ENCODE measurements at places on chromosomes 13 and 19. TPM values are rescaled to one million over a fixed set of nuclear protein-coding genes. Genes with fewer than 3 reads are reported as not detected.

- no peak overlapping the region for H3K27ac ChIP-seq
- no peak for DNase-seq
- no peak overlapping the region for H3K4me3 ChIP-seq
- no peaks in the 10 kb centered on the region for H3K27me3 ChIP-seq
- H3K4me1 ChIP-seq, result no peaks in the 10 kb centered on the region
These were observed 33.5 kb downstream of the DOT1L start for GRCh38 chr19:2197270-2197669.

DNA sequence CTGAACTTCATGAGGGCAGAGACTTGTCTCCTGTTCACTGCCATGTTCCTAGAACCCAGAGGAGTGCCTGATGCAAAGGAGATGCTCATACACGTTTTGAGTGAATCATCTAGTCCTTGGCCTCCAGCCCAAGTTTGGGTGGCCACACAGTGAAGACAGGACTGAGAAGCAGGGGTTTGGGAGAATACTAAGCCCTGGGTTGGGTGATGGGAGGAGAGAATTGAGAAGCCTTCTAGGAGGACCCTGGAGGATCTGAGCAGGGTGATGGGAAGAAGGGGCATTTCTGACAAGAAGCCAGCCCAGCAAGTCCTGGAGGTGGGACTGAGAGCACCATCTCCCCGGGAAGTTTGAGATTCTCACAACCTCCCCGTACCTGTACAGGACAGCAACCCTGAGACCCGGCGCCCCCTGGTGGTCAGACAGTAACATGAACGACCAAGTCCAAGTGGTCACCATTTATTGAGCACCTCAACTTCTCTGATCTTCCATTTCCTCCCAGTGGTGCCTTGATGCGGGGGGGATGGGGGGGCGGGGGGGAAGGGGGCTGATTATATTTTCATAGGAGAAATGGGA is 11.0 kb downstream of the CTU1 start:
- no peak overlapping the region for H3K4me3 ChIP-seq
- no peaks in the 10 kb centered on the region for H3K27me3 ChIP-seq
- DNase-seq, result peak; percentile 72
- no peaks in the 10 kb centered on the region for H3K4me1 ChIP-seq
- H3K27ac ChIP-seq, result no peak overlapping the region
- H3K36me3 ChIP-seq, result no peaks in the 10 kb centered on the region

ZNF345 gene
- total RNA-seq, result 5.5 TPM

DNASE2 gene
- total RNA-seq, result 23.8 TPM

ZNF829 gene
- 5.0 TPM for total RNA-seq

CEACAM16 gene
- not detected for total RNA-seq

DNA sequence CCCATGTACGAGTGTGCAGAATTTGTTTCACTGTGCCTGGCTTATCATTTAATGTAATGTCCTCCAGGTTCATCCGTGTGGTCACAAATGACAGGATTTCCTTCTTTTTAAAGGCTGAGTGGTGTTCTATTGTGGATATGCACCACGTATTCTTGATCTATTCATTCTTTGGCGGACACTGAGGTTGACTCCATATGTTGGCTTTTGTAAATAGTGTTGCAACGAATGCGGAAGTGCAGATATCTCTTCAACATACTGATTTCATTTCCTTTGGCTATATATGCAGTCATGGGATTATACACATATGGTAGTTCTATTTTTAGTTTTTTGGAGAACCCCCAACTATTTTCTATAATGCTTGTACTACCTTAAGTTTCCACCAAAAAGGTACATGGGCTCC is 13.0 kb downstream of the OR7A5 start:
- H3K27me3 ChIP-seq, result no peaks in the 10 kb centered on the region
- H3K36me3 ChIP-seq, result no peaks in the 10 kb centered on the region
- no peak overlapping the region for H3K4me3 ChIP-seq

DNA sequence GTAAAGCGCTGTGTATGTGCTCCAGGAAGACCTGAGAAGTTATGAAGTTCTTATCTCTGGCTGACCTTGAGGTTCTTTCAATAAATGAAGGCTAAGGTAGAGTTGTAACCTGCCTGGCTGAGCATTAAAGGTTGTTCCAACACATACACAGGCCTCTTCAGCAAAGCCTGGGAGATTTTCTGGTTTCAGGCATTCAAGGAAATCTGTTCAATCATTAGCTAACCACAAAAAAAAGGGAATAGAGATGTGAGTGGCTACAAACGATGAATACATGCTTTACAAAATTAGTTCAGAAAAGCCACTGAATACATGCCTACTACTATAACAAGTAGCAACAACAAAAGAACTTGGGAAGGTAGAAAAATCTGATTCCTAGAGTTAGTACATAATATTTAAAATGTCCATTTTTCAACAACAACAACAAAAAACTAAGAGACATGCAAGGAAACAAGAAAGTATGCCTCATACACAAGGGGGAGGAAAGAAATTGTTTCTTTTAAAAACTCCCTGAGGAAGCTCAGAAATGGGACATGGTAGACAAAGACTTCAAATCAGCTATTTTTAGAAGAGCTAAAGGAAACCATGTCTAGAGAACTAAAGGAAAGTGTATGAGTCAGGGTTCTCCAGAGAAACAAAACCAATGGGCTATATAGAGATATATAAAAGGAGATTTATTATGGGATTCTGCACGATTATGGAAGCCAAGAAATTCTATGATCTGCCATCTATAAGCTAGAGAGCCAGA is 191.5 kb upstream of the IPO5 start:
- no peak overlapping the region for H3K4me3 ChIP-seq
- no peak for DNase-seq
- H3K27me3 ChIP-seq, result no peaks in the 10 kb centered on the region
- H3K4me1 ChIP-seq, result no peaks in the 10 kb centered on the region
- H3K36me3 ChIP-seq, result no peaks in the 10 kb centered on the region

LGALS14 gene
- total RNA-seq, result not detected

ZNF763 gene
- total RNA-seq, result 0.77 TPM

DNA sequence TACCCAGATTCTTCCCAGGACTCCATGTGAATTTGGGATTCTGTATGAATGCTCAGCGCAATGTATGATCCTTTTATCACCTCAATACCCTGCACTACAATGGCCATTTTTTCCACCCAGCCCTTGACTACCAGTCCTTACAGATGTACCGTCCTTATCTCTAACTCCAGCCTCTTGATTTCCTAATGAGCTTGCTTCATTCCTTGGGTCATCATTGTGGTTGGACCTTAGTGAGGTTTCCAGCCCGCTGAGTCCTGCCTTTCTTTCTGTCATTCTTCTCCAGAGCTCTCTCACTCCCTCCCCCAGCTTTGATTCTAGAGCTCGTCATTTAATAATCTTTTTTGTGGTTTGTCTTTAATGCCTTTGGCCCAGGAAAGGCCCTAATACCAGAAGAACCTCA is 438.5 kb downstream of the ZNF536 start:
- no peaks in the 10 kb centered on the region for H3K27me3 ChIP-seq
- no peak overlapping the region for H3K27ac ChIP-seq
- no peaks in the 10 kb centered on the region for H3K36me3 ChIP-seq
- DNase-seq, result no peak

IGSF23 gene
- not detected for total RNA-seq

DNA sequence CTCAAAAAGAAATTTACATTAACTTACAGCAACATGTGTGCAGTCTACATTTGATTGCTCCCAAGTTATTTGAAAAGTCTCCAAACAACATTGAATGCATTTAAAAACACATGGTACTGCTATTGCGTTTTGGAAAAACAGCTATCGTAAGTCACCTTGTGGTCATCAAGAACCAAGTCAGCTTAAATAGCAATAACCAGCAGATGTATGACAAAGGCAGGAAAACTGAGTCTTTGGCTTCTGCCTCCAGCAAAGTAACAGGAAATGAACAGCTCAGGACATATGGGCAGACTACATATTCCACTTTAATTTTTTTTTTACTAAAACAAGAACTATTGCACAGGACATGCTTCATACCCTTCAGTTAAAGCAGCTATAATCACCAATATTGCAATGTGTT is 580.6 kb upstream of the SPRY2 start:
- no peaks in the 10 kb centered on the region for H3K4me1 ChIP-seq
- no peaks in the 10 kb centered on the region for H3K36me3 ChIP-seq
- H3K4me3 ChIP-seq, result no peak overlapping the region

DNA sequence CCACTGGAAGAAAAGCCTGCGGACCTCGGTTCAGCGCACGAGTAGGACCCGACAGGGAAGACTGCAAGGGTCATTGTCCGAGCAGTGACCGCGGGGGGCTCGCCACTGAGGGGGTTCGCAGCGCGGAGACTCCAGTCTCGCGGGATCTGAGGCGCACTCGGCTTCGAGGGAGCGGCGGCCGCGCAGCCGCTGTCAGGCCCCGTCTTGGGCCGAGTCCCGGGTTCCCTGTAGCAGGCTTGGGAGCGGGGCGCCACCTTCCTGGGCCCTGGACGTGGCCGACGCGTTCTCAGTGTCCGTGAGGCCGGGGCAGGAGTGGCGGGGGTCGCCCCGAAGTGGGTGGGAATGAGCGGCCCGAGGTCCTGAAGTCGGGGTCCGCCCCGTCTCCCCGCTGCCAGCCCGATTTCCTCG is 474 bp upstream of the FAM174C start:
- H3K36me3 ChIP-seq, result peaks cover 75% of the 10 kb centered on the region
- H3K27ac ChIP-seq, result no peak overlapping the region
- no peaks in the 10 kb centered on the region for H3K27me3 ChIP-seq

DNA sequence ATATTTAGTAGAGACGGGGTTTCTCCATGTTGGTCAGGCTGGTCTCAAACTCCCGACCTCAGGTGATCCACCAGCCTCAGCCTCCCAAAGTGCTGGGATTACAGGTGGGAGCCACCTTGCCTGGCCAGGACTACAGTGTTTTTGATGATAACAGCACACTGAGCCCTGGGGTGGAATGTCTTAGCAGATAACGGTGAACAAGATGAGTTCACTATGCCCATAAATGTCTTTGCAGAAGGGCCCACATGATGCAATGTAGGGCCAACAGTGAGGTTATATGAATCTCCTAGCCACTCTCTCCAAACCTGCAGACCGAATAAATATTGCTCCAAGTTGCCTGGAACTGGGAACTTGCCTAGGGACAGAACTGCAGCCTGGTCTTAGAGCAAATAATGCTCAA is 235.1 kb downstream of the COG6 start:
- no peak overlapping the region for H3K27ac ChIP-seq
- H3K27me3 ChIP-seq, result no peaks in the 10 kb centered on the region
- no peaks in the 10 kb centered on the region for H3K4me1 ChIP-seq

- peak; percentile 68 for DNase-seq
- no peak overlapping the region for H3K4me3 ChIP-seq
- no peaks in the 10 kb centered on the region for H3K36me3 ChIP-seq
- no peak overlapping the region for H3K27ac ChIP-seq
- H3K27me3 ChIP-seq, result no peaks in the 10 kb centered on the region
These were observed 381.5 kb downstream of the UQCRFS1 start for GRCh38 chr19:28831462-28831861.

DNA sequence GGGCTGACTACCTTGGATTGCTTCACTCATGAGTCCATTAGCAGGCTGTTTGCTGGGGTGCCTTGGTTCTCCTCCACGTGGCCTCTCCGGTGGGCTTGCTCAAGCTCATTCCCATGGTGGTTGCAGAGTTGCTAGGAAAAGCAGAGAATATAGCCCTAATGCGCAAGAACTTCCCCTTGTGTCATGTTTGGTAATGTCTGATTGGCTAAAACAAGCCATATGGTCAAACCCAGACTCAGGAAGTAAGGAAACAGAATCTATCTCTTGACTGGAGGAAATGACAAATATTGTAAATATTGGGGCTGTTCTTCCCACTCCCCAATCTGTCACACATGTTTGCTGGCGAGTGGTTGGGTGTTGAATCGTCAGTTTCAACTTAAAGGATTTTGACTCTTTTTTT is 12.1 kb downstream of the NFILZ start:
- no peak for DNase-seq
- H3K36me3 ChIP-seq, result no peaks in the 10 kb centered on the region
- no peaks in the 10 kb centered on the region for H3K27me3 ChIP-seq

DNA sequence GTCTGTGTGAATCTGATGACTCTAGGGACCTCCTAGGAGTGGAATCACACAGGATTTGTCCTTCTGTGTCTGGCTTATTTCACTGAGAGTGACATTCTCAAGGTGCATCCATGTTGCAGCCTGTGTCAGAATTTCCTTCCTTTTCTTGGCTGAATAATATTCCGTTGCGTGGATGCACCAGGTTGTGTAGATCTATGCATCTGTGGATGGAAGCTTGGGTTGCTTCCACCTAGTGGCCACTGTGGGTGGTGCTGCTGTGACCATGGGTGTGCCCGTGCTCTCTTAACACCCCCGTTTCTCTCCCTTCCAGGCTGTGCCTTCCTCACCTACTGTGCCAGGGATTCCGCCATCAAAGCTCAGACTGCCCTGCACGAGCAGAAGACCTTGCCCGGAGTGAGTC is 26.2 kb downstream of the CELF5 start:
- H3K4me3 ChIP-seq, result no peak overlapping the region
- DNase-seq, result no peak
- peaks cover 32% of the 10 kb centered on the region for H3K36me3 ChIP-seq
- H3K27me3 ChIP-seq, result no peaks in the 10 kb centered on the region
- no peaks in the 10 kb centered on the region for H3K4me1 ChIP-seq

DNA sequence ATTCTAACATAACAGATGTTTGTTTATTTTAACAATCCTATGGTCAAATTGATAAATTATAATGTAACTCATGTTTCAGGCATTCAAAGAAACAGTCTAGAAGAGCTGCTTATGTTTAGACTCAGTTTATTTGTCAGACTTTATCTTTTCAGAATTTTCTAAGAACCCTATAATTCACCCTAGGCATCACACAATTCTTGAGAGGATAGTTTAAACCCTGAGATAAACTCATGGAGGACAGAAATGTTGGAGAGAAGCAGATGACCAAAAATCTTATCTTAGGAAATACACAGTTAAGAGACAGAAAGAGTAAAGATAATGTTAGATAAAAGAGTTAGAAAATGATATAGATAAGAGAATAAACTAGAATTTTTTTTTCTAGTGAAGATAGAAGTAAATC is 1185.7 kb upstream of the SLC10A2 start:
- no peak for DNase-seq
- H3K4me3 ChIP-seq, result no peak overlapping the region
- peaks cover 8% of the 10 kb centered on the region for H3K4me1 ChIP-seq
- no peaks in the 10 kb centered on the region for H3K36me3 ChIP-seq
- H3K27me3 ChIP-seq, result no peaks in the 10 kb centered on the region
- no peak overlapping the region for H3K27ac ChIP-seq

CEACAM4 gene
- not detected for total RNA-seq

GRCh38 chr13:65763811-65764210 is 1466.3 kb downstream of the PCDH9 start:
- DNase-seq, result no peak
- no peaks in the 10 kb centered on the region for H3K4me1 ChIP-seq
- no peak overlapping the region for H3K27ac ChIP-seq
- H3K36me3 ChIP-seq, result no peaks in the 10 kb centered on the region
- no peaks in the 10 kb centered on the region for H3K27me3 ChIP-seq

MBD3L2 gene
- not detected for total RNA-seq

- H3K27ac ChIP-seq, result no peak overlapping the region
- H3K4me3 ChIP-seq, result no peak overlapping the region
- H3K36me3 ChIP-seq, result no peaks in the 10 kb centered on the region
- no peak for DNase-seq
- H3K4me1 ChIP-seq, result no peaks in the 10 kb centered on the region
These were observed 137.0 kb downstream of the KCNRG start for GRCh38 chr13:50152224-50152623.

WDR88 gene
- total RNA-seq, result not detected

EDNRB gene
- total RNA-seq, result 6.6 TPM

Data from H9 (cell line).